Activated CD4-positive, alpha-beta T cell treated with anti-CD3 and anti-CD28 coated beads for 4 hours (primary cell): ENCODE measurements at places on chromosomes 16 and 17.
A peak's percentile ranks its signal among the peaks of the same experiment; 100 is the strongest.

DNA sequence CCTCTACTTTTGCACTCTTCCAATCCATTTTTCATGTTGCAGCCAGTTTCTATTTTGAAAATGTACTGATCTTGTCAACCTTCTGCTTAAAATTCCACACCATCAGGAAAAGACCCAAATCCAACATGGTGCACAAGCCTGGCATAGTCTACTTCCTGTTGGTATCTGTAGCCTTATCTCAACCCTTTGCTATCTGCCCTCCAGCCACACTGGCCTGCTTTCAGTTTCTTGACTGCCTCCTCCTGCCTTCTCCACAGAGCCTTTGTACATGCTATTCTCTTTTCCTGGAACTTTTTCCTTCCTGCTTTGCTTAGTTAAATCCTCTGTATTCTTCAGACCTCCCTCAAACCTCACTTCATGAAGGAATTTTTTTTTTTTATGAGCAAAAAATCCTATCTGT lies 31.5 kb downstream of the NLRP1 start:
- no peak for DNase-seq

DNA sequence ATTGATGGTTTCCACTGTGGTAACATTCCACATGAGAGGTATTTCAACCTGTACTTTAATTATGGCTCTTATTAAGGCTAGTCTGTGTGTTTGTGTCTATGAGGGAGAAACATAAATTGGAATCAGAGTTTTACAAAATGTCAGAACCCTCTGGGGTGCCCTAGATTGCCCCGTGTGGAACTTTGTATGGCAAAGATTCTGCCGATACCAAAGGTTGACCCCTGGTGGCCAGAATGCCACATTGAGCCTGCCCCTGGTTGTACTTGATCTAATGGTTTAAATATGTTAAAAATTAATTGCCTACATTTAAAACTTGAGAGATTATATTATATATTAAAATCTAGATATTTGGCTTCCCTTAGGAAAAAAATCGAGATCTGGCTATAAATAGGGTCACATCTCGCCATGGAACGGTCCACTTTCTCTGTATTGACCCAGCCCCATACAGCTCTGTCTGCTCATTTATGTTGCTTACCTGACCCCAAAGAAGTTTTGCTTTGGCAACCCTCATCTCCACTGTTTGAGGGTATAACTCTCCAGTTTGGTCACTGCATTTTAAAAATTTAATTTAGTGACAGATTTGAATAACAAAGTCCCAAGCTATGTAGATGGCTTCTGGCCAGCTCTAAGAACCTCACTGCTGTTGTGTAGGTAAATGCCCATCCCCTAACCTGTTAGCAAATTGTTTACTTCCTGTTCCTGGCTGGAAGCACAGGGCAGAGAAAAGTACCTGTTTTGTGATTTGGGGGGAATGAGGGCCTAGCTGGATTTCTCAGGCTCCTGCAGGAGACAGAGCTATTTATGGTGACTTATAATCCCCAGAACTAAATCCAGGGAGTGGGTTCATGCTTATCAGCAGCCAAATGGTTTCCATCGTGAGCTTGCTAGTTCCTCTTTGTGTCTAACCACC lies 95.0 kb downstream of the PLCG2 start:
- DNase-seq: peak; percentile 22

GRCh38 chr17:40018211-40019121 lies 3.2 kb downstream of the CSF3 start:
- DNase-seq: no peak

DNA sequence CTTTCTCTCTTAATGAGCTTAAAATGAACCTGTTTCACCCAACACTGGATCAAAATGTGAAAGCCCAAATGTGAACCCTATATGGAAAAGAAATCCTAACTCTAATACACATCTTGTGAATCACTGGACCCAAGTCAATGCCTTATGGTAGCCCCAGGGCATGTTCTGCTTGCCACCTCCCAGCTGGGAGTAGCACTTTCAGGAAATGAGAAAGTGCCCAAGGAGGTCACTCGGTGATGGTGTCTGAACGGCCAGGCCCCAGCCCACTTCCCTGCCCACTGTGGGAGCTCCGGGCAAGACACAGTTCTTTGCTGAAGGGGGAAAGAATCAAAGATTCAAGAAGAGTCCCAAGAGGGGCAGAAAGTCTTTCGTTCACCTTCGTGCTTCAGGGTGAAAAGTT lies 46.1 kb downstream of the GTF3C1 start:
- no peak for DNase-seq

GRCh38 chr17:57838453-57838852 lies 11.4 kb downstream of the MRPS23 start:
- no peak for DNase-seq

- no peak for DNase-seq
Observed at GRCh38 chr17:19996086-19996485, 13.1 kb upstream of the SPECC1 start.

GRCh38 chr16:86604436-86605193 lies 26.3 kb downstream of the FOXL1 start:
- DNase-seq: peak; percentile 34

DNA sequence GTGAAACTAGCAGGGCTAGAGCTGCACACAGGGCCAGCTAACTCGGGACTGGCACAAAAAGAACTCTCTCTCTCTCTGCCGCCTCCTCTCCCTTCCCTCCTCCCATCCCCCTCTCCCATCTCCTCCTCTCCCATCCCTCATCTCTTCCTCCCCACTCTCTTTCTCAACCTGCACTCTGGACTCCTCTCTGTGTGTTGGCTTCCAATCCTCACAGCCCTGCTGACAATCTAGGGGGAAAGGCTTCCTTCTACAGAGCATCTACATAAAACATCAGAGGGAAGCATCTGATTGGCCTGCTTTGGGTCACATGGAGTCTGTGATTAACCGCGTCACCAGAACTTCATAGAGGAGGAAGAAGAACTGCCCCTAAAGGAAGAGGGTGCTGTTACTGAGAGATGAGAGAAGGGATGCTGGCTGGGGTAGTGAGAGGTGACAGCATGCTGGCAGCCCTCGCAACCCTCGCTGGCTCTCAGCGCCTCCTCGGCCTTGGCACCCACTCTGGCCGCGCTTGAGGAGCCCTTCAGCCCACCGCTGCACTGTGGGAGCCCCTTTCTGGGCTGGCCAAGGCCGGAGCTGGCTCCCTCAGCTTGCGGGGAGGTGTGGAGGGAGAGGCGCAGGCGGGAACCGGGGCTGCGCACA lies 12.8 kb upstream of the ZFP90 start:
- no peak for DNase-seq

DNA sequence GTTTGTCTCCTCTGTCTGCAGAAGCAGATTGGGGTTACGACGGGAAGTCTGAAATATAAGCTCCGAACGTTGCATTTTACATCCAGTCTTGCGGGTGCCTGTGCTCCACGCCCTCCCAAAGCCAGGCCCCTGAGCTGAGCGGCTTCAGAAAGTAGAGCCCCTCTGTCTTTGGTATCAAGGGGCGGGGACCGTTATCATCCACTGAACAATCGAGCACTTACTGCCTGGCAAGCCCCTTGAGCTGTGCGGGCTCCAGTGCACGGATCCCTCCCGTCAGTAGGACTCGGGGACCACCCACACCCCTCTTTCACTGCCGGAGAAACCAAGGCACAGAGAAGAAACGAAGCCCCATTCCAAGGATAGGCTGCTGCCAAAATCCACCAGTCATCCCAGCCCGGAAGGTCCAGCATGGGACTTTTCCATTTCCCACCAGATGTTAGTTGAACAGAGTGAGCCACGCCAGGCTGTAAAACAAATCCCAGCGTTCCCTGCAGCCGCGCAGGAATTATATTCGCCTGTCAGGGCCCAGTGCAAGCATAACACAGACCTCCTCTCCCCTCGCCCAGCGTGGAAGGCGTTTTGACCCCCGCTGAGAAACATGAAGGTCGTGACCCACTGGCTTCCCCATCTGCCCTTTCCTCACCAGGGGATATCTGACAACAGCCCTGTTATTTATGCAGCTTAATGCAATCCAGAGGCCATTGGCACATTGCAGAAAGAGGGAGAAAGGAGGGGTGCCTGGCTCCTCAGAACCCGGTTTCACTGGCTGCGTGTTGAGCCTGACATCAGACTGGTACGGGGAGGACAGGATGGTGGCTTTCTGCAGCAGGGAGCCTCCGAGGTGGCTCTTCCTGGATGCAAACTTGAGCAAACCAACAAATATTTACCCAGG lies 212.2 kb upstream of the FOXF1 start:
- DNase-seq: no peak

- DNase-seq: no peak
Observed at GRCh38 chr16:10368969-10369551, 16.8 kb upstream of the ATF7IP2 start.

DNA sequence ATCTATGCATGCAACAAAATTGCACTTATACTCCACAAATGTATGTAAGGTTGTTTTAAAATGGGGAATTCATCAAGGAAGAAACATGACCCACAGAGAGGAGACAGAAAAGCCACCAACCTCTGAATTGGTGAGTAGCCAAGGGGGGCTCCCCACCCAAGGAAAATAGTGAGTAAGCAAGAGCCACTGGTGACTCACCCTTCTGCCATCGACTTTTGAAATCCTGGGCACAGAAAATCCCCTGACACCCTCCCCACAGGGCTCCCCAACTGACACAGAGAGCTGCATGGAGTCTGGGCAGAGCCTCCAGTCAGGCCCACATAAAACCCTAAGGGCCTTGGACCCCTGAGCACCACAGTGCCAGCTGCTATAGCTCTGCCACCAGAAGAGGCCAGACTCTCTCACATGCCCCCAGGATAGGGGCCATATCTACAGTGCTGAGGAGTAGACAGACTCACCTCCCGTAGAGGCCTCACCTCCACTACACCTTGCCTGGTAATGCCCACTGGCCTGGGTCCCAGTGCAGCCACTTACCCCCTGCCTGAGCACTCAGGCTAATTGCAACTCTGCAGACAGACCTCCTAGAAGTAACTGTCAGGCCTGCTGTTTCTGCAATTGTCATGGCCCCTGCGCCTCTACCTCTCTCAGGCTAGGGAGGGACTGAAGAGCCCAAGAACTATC lies 244.7 kb upstream of the WSB1 start:
- DNase-seq: no peak

GRCh38 chr17:49952912-49953497 lies 16.0 kb upstream of the DLX4 start:
- no peak for DNase-seq

- DNase-seq: no peak
Observed at GRCh38 chr16:4523686-4524085, 14.9 kb downstream of the CDIP1 start.

DNA sequence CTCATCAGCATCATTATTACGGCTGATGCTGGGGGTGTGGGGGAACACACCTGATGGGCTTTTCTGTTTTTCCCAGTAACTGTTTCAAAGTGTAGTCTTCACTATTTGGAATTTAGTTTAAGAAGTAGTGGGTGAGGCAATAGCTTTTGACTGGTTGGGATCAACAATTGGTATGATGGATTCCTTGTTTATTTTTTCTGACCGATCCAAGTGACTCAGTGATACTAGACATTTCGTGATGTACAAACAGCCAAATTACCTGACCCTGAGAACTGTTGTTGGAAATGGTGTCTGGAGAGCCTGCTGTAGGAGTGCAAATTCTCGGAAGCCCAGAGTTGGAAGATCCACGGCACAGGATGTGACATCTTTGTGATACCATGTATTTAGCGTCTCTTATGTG lies 204.2 kb downstream of the PRKCA start:
- no peak for DNase-seq

DNA sequence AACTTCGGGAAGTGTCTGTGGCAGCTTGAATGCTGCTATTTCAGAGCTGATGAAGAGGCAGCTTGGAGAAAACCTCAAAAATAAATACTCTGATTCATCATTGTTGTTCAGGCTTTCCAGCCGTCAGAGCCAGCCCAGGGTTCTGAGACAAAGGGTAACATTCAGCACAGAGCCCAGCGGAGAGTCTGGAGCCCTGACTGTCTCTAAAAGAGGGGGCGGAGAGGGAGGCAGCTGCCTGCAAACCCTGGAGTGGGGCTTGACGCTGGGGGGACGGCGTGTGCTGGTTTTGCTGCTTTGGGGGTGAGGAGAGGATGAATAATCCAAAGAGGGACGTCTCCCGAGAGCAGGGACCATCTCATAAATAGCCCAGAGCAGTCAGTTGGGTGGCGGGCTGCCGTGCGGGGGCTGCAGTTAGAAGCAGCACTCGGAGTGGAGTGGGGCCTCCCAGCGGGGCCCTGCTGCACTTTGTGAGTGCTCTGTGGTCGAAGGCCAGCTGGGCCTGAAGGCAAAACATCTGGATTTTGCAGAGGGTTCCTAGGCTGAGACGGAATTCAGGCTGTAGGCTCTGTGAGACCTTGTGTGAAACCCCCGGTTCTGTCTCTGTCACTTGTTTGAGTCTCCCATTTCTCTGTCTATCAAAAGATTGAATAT lies 237.8 kb downstream of the PRKCA start:
- no peak for DNase-seq

- no peak for DNase-seq
Observed at GRCh38 chr16:25035494-25036405, 20.6 kb upstream of the ARHGAP17 start.

GRCh38 chr17:17052462-17053221 lies 10.4 kb downstream of the MPRIP start:
- no peak for DNase-seq

DNA sequence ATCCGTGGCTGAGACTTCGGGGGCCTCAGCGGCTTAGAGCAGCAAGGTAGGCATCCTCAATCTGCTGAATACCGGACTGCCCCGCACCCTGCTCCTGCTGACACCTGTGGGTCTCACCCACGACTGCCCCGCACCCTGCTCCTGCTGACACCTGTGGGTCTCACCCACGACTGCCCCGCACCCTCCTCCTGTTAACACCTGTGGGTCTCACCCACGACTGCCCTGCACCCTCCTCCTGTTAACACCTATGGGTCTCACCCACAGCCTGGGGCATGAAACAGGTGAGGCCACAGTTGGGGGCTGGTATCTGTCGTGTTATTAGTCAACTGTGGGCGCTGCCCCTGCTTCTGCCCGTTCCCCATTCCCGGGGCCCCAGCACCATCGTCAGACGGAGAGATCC lies 36.3 kb upstream of the PABPN1L start:
- no peak for DNase-seq

DNA sequence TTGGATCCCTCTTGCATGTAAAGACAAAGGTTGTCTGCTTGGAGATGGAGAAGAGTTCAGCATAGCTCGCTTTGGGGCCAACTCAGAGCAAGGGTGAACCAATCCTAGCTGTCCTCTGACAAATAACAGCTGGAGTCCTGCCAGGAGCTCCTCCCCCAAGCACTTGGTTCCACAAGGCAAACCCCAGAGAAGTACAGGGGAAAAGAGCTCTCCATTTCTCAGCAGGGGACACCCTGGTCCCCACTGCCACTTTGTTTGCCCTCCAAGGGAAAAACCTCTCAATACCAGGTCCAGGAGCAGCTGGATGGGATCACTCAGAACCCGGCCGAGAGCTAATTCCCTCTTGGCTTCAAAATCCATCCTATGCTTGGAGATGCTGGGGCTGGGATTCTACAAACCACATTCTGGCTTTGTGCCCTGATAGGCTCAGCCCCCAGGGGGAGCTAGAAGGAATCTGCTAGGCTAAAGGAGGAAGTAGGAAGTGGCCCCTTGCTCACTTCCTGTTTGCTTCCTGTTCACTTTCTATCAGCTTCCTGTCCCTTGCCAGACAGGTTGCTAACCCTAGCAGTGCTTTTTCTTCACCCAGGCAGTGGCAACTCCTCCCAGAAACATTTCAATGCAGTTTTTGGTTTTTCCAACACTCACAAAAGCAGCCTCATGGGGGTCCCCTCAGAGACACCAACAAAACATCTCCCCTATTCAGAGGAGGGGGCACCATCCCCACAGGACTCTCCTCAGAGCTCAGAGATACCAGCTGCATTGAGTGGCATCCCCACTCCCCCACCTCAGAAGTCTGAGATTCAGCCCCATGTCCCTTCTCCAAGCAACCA lies 30.7 kb downstream of the CDRT4 start:
- peak; percentile 7 for DNase-seq
